ENCODE measurements at places on chromosomes 6 and 20. TPM values are rescaled to one million over a fixed set of nuclear protein-coding genes. Genes with fewer than 3 reads are reported as not detected.

Gene KCNK16
- not detected for total RNA-seq

DNA sequence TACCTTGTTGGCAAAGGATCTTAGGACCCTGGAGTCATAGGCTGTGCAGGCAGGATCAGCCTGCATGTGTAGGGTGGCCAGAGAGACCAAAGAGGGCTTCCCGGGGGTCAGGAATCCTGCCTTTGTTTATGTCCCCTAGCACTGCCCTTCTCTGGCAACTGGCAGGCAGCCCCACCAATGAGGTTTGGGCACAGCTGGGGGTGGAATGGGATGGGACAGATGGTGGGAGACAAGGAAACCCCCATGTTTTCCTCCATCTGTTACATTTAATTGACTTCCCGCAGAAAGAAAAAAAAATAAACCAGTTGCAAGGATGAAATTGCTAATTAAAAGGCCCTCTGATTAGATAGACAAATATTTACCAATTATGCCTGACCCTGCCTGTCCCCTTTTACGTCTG, 27.6 kb downstream of the CD40 start:
- no peak for DNase-seq

DNA sequence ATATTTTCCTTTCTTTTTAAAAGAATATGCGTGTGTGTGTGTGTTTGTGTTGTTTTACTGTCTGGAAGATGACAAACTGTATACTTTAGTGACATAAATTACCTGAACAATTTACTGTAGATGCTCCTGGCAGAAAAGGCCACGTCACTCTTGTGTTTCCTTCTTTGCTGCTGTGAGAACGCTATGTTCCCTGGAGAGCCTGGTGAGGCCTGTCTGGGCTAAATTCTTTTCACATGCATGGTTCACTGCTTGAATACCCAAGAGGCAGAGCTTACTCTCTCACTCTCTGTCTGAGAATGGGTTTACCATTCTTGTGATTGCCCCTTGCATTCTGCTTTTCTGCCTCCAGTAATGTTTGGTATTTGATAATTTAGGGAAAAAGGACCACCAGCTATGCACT, 64.3 kb downstream of the EDN1 start:
- DNase-seq, result peak; percentile 86

- no peak for DNase-seq
Measured at GRCh38 chr20:48718786-48719578, 108.8 kb downstream of the PREX1 start.

DNA sequence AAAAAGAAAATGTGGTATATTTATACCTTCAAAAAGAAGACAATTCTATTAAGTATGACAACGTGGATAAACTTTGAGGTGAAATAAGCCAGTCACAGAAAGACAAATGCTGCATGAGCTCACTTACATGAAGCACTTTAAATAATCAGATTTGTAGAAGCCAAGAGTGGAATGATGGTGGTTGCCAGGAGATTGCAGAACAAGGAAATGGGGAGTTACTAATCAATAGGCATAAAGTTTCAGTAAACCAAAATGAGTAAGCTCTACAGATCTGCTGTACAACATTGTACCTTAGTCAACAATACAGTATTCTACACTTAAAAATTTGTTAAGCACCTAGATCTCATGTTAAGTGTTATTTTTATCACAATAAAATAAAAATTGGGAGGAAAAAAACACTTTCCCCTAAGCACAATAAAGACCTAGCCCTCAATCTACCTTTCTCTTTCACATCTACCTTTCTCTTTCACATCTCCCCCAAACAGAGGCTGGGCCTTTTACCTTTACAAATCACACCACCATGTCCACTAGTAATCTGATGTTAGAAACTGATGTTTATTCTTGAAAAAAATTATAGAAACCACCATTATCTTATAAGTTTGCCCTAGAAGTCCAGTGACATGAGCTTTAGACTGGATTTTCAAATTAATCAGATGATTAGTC, 73.9 kb downstream of the PKIB start:
- DNase-seq, result no peak

Gene LHFPL5
- not detected for total RNA-seq

Gene GNAS-AS1
- total RNA-seq, result 1.5 TPM

GRCh38 chr6:94751641-94752329, 825.5 kb upstream of the MANEA start:
- no peak for DNase-seq

- DNase-seq, result no peak
Measured at GRCh38 chr6:124714728-124715127, 247.5 kb upstream of the RNF217 start.

DNA sequence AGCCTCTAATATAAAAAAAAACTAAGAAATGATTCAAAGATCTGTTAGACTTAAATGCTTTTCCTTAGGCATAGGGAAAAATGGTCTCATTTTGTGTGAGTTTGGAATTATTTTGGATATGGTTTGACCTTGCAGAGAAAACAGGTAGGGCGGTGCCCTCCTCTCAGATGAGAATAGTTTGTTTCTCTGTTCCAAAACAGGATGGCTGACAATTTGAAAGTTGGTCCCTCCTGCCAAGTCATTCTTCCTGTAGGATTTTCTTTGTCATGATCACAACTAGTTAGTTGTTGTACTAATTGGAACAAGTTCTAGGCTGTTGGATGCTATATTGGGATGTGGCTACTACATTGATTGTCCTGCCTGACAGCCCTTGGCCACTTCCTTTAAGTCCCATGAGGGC, 108.6 kb downstream of the BCKDHB start:
- no peak for DNase-seq

DNA sequence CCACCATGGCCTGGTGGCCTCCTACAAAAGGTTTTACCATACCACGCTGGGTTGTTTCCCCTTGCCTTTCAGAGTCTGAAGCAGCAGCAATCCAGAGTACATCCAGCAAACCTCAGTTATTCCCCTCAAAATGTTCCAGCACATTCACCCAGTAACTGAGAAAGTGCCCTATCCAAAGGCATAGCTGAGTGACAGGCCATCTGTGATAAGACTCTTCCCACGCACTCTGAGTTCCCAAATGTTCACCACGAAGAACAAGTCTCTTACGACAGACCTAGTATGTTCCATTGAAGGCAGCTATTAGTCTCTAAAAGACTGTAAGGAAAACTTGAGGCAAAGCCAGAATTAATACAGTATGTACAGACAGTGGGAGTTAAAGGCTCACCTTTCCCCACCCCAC, 31.6 kb upstream of the C20orf144 start:
- DNase-seq, result no peak

Gene IYD
- total RNA-seq, result not detected

- DNase-seq, result no peak
Measured at GRCh38 chr6:21476112-21476511, 117.4 kb upstream of the SOX4 start.

Gene MAK
- under 0.01 TPM for total RNA-seq

Gene DLL1
- 0.36 TPM for total RNA-seq
